Lung (tissue), 17 donors: ENCODE measurements at places on chromosomes 1 and 21. TPM values are rescaled to one million over a fixed set of nuclear protein-coding genes. Genes with fewer than 3 reads are reported as not detected.

Gene CATSPERE
- polyA plus RNA-seq = 0.87 TPM

Gene NPPB
- 1.1 TPM for polyA plus RNA-seq

Gene DDR2
- polyA plus RNA-seq = 6.0 TPM

Gene LAMC2
- polyA plus RNA-seq = 13.7 TPM

Gene IVL
- 0.22 TPM for polyA plus RNA-seq

Gene LGALS8
- polyA plus RNA-seq = 29.9 TPM

Gene GIPC2
- polyA plus RNA-seq = 0.94 TPM

Gene PROK1
- polyA plus RNA-seq = 0.05 TPM

Gene FAM78B
- 0.30 TPM for polyA plus RNA-seq

Gene KIAA1614
- 2.8 TPM for polyA plus RNA-seq

Gene HLCS
- polyA plus RNA-seq = 5.0 TPM

Gene FAM72D
- 0.35 TPM for polyA plus RNA-seq

Gene PLA2G2A
- 168 TPM for polyA plus RNA-seq

Gene F11R
- polyA plus RNA-seq = 107 TPM

Gene LCE6A
- not detected for polyA plus RNA-seq

Gene SPATA1
- 0.71 TPM for polyA plus RNA-seq

Gene CYP4A22
- 0.16 TPM for polyA plus RNA-seq

Gene CXADR
- polyA plus RNA-seq = 12.4 TPM

Gene LCE2B
- polyA plus RNA-seq = not detected

Gene DOCK7
- 3.4 TPM for polyA plus RNA-seq

Gene FAM110D
- 3.4 TPM for polyA plus RNA-seq

Gene WLS
- polyA plus RNA-seq = 32.9 TPM

Gene WNT3A
- polyA plus RNA-seq = 2.2 TPM

Gene C4BPB
- 5.1 TPM for polyA plus RNA-seq

Gene RORC
- 7.6 TPM for polyA plus RNA-seq

Gene PRKAA2
- polyA plus RNA-seq = 0.38 TPM

Gene PPIAL4G
- not detected for polyA plus RNA-seq

Gene C21orf91
- polyA plus RNA-seq = 5.1 TPM

Gene ETV3L
- 0.05 TPM for polyA plus RNA-seq

Gene ACTL8
- not detected for polyA plus RNA-seq

Gene RGS18
- 1.4 TPM for polyA plus RNA-seq

Gene KCNJ15
- 46.7 TPM for polyA plus RNA-seq

Gene TRAF3IP3
- polyA plus RNA-seq = 6.0 TPM

Gene PLA2G2F
- polyA plus RNA-seq = not detected

Gene LAPTM5
- polyA plus RNA-seq = 232 TPM

Gene PMF1
- polyA plus RNA-seq = 144 TPM

Gene GORAB
- polyA plus RNA-seq = 13.6 TPM

Gene KRTAP10-2
- not detected for polyA plus RNA-seq

Gene PRELP
- 8.3 TPM for polyA plus RNA-seq

Gene DNASE2B
- 0.29 TPM for polyA plus RNA-seq

Gene RGS1
- 34.1 TPM for polyA plus RNA-seq

Gene ARHGAP30
- 18.1 TPM for polyA plus RNA-seq

Gene S100A14
- polyA plus RNA-seq = 157 TPM
